ENCODE measurements at places on chromosomes 16 and 17. TPM values are rescaled to one million over a fixed set of nuclear protein-coding genes. Genes with fewer than 3 reads are reported as not detected.

DNA sequence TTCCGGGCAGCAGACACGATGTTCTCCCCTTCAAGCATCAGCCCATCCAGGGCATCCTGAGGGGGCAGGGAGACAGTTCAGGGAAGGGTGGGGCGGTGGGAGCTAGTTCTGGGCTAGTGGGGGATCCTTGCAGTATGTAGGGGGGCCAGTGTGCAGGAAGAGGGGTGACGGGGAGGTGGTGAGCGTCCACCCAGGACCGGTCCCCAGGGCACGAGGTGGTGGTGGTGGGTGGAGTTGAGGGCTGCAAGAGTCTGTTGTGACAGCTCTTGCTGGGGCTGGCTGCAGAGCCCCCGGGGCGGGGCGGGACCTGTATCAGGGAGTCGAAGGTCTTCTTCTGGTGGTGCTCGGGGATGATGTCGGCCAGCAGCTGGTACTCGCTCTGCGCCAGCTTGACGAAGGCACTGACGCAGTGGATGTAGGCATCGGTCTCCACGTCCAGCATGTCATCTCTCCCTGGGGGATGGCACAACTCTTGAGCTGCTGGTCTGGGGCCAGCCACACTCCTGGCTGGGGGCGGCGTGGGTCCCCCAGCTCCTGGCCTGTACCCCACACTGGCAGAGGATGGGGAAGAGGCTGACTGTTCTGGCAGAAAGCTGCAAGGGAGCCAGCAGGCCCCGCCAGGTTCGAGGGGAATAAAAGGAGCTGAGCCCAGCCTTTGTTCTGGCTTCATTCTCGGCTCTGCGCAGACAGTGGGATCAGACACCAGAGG lies 10.0 kb downstream of the ZACN start:
- no peak overlapping the region for H3K4me3 ChIP-seq
- H3K4me1 ChIP-seq, result no peaks in the 10 kb centered on the region
- no peak for DNase-seq
- H3K27ac ChIP-seq, result no peak overlapping the region
- peaks cover 5% of the 10 kb centered on the region for H3K36me3 ChIP-seq

DNA sequence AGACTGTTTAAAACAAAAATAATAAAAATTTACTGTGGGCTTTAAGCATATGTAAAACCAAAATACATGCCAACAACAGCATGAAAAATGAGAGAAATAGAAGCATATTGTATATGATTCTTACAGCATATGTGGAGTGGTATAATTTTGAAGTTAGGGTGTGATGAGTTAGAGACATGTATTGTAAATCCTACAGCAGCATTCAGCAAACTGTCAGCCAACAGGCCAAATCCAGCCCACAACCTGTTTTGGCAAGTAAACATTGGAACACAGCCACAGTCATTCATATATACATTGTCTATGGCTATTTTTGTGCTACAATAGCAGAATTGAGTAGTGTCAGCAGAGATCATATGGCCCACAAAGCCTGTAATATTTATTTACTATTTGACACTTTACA lies 42.3 kb downstream of the ZNF18 start:
- H3K27me3 ChIP-seq, result no peaks in the 10 kb centered on the region
- no peak overlapping the region for H3K4me3 ChIP-seq
- H3K4me1 ChIP-seq, result no peaks in the 10 kb centered on the region
- DNase-seq, result no peak
- no peak overlapping the region for H3K27ac ChIP-seq
- no peaks in the 10 kb centered on the region for H3K36me3 ChIP-seq

DNA sequence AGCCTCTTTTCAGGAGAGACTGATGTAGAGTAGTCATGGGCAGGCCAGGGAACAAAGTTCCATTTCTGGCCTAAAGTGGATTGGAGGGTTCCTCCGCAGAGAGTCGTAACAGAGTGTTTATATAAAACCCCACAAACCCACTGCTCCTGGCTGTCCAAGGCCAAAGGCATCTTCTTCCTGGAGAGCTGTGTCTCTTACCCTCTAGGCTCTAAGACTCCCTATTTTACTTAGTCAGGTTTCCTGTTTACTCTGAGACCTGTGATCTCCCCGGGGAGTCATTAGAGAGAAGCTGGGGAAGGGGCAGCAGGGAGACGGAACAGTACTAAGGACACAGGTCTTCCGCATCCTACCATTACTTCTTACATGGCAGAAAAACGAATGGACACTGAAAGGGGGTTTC lies 69.5 kb downstream of the HIC1 start:
- H3K27ac ChIP-seq, result no peak overlapping the region
- no peaks in the 10 kb centered on the region for H3K27me3 ChIP-seq
- peak; percentile 39 for DNase-seq
- peaks cover 20% of the 10 kb centered on the region for H3K4me1 ChIP-seq

- no peak overlapping the region for H3K27ac ChIP-seq
- no peaks in the 10 kb centered on the region for H3K36me3 ChIP-seq
- no peaks in the 10 kb centered on the region for H3K4me1 ChIP-seq
- no peaks in the 10 kb centered on the region for H3K27me3 ChIP-seq
- no peak for DNase-seq
- H3K4me3 ChIP-seq, result no peak overlapping the region
These were observed 3.4 kb downstream of the CASKIN2 start for GRCh38 chr17:75511610-75512575.

- peaks cover 7% of the 10 kb centered on the region for H3K4me1 ChIP-seq
- DNase-seq, result no peak
- no peaks in the 10 kb centered on the region for H3K27me3 ChIP-seq
- H3K27ac ChIP-seq, result peak overlapping the region; percentile 94
- H3K36me3 ChIP-seq, result no peaks in the 10 kb centered on the region
- peak overlapping the region; percentile 88 for H3K4me3 ChIP-seq
These were observed 607 bp upstream of the PRPSAP1 start for GRCh38 chr17:76354317-76354729.

DNA sequence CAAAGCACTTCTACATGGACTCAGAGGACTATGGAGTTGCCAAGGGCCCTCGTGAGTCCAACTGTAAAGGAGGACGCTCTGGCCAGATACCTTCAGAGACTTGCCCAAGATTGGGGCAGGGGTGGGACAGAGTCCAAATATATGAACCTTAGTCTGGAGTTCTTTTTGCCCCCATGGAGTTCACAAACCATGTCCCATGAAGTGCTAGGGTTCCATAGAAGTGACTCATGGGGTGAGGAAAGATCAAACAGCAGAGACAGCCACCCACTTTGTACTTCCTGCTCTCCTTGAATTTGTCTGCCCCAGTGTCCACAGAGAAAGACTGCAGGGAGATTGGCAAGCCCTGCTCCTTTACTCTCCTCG lies 29.0 kb downstream of the SRL start:
- H3K27me3 ChIP-seq, result no peaks in the 10 kb centered on the region
- H3K4me1 ChIP-seq, result peaks cover 10% of the 10 kb centered on the region
- H3K36me3 ChIP-seq, result no peaks in the 10 kb centered on the region
- no peak for DNase-seq

GRCh38 chr17:8709006-8709405 lies 35.6 kb downstream of the CCDC42 start:
- H3K4me3 ChIP-seq, result no peak overlapping the region
- no peaks in the 10 kb centered on the region for H3K27me3 ChIP-seq
- no peak overlapping the region for H3K27ac ChIP-seq
- H3K4me1 ChIP-seq, result no peaks in the 10 kb centered on the region
- no peak for DNase-seq
- no peaks in the 10 kb centered on the region for H3K36me3 ChIP-seq

GRCh38 chr17:12627781-12628451 lies 37.8 kb upstream of the MYOCD start:
- peaks cover 22% of the 10 kb centered on the region for H3K4me1 ChIP-seq
- H3K27ac ChIP-seq, result 0 out of 2 replicates have a peak overlapping the region, but pooled peaks have one; percentile 16
- H3K4me3 ChIP-seq, result no peak overlapping the region
- DNase-seq, result no peak

DNA sequence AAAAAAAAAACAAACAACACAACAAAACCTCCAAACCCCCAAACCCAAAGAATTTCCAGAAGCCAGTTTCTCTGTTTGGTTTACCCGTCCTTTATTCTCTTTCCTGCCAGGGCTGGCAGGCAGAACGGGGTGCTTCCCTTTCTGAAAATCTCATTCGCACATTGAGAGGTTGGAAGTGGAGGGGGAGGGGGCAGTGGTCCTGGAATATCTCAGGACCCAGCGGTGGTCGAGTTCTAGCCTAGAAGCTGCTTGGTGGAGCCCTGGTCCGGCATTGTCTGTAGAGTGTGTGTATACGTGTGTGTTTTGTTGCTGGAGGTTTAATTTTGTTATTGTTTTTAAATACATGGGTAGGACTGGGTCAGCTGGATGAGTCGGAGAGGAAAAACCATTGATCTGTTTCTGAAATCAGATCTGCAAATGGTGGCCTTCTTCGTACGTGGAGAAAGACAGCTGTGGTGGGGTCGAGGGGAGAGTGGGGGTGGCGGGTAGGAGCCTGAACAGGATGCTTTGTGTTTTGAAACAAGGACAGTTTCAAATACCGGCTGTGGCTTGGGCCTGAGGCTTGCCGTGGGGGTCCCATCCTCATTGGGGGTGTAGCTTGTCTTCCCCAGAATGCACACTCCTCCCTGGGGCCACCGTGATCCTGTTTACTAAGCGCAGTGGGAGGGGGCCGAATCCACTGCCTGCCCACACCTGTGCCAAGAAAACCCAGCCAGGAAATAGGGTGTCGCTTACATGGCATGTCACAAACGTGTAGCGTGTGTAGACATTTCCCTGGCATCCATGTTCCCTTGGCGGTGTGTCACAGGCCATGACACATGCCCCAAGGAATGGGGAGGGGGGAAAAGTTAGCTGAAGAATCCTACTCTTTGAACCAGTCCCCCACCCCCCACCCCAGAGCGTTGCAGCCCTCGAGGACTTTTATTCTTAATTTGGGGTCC lies 1.6 kb downstream of the CMIP start:
- H3K27ac ChIP-seq, result peak overlapping the region; percentile 88
- peak overlapping the region; percentile 93 for H3K4me3 ChIP-seq
- peak; percentile 68 for DNase-seq
- H3K4me1 ChIP-seq, result peaks cover 44% of the 10 kb centered on the region
- H3K27me3 ChIP-seq, result 0 out of 2 replicates have a peak, but pooled peaks cover 5% of the 10 kb centered on the region

GRCh38 chr17:63552211-63552610 lies 1.9 kb downstream of the DCAF7 start:
- no peaks in the 10 kb centered on the region for H3K27me3 ChIP-seq
- H3K36me3 ChIP-seq, result peaks cover 4% of the 10 kb centered on the region
- peak overlapping the region; percentile 84 for H3K4me3 ChIP-seq
- no peak for DNase-seq
- peaks cover 21% of the 10 kb centered on the region for H3K4me1 ChIP-seq

GRCh38 chr17:80616705-80617104 lies 72.1 kb downstream of the RPTOR start:
- H3K4me1 ChIP-seq, result no peaks in the 10 kb centered on the region
- H3K27ac ChIP-seq, result no peak overlapping the region
- H3K4me3 ChIP-seq, result no peak overlapping the region
- no peak for DNase-seq
- no peaks in the 10 kb centered on the region for H3K36me3 ChIP-seq
- no peaks in the 10 kb centered on the region for H3K27me3 ChIP-seq

GRCh38 chr16:3431779-3432219 lies 11.5 kb downstream of the ZNF597 start:
- H3K27ac ChIP-seq, result no peak overlapping the region
- no peak for DNase-seq
- H3K27me3 ChIP-seq, result no peaks in the 10 kb centered on the region

GRCh38 chr17:39600288-39600996 lies 7.3 kb downstream of the NEUROD2 start:
- H3K27ac ChIP-seq, result no peak overlapping the region
- peak overlapping the region; percentile 42 for H3K4me3 ChIP-seq
- peaks cover 100% of the 10 kb centered on the region for H3K27me3 ChIP-seq
- no peaks in the 10 kb centered on the region for H3K36me3 ChIP-seq

DNA sequence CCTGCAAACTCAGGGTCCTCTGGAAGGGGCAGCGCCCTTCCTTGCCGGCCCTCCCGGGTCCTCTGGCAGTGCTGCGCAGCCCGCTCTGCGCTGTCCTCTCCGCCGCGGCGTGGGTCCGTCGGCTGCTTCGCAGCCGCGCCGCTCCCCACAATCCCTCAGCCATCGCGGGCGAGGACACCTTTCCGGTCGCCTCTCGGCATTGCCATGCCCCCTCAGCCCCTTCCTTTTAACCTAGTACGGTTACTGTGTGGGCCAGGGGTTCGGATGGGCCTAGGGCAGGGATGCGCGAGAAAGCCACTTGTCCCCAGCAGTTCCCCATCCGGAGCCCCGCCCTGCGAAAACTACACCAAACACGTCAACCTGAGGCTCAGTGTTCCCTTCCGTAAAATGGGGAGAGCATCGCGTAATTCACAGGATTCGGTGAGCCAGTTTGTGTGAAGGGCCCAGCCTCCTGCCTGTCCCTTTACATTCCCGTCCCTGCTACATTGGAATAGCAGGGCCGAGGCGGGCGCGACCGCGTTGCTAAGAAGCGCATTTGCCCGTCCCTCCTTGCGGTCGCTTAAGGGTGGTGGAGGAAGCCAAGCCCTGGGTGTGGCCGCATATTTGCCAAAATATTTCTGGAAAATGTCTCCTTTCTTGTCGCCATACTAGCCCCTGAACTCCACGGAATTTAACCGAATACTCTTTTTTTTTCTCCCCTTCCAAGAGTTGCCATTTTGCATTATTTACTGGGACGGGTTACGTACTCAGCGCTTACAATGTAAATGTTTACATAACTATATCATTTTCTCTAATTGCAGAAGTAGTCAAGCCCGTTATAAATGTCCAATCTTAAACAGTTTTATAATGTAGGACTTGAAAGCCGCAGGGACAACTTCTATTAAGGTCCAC lies 13.2 kb downstream of the COPZ2 start:
- no peak overlapping the region for H3K27ac ChIP-seq
- peaks cover 21% of the 10 kb centered on the region for H3K4me1 ChIP-seq
- DNase-seq, result peak; percentile 68
- peak overlapping the region; percentile 83 for H3K4me3 ChIP-seq
- H3K36me3 ChIP-seq, result no peaks in the 10 kb centered on the region
- H3K27me3 ChIP-seq, result peaks cover 22% of the 10 kb centered on the region

DNA sequence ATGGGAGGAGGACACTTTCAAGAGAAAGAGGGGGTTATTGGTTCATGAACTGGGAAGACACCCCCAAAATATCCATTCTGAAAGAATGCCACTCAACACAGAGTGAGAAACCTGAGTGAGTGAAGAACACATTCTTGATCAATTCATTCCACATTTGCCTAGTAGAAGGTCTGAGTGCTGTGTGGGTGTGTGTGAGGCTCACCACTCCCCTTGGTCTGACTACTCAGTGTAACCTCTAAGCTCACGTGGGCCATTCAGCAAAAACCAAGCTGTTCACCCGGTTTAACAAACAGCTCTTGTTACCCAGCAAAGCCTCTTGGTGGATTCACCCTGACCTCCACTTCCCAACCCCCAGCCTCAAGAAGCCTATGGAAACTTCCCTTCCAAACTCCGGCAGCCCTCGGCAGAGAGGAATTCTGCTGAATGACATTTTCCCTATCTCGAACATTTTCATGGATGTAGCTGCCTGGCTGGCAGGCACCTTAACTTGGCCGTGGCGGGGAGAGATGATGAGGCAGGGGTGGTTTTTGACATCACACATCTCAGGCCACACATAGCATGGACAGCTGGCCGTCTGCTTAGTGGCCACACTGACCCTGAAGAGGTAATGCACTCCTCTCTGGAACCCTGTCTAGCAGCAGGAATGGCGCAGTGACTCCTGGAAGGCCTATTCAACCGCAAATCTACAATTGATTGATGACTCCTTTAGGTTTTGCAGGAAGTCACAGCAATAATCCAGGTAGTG lies 11.6 kb downstream of the ST6GALNAC1 start:
- H3K27ac ChIP-seq, result no peak overlapping the region
- H3K4me1 ChIP-seq, result peaks cover 5% of the 10 kb centered on the region
- DNase-seq, result no peak
- H3K27me3 ChIP-seq, result no peaks in the 10 kb centered on the region

Gene ELOB
- polyA plus RNA-seq, result 851 TPM

Gene NPIPB8
- not detected for polyA plus RNA-seq

Gene TBX21
- polyA plus RNA-seq, result not detected

Gene ACE
- 0.82 TPM for polyA plus RNA-seq

Gene MLKL
- 5.1 TPM for polyA plus RNA-seq

Gene DHRS7C
- not detected for polyA plus RNA-seq

Gene HS3ST6
- 0.21 TPM for polyA plus RNA-seq

Gene UNC13D
- polyA plus RNA-seq, result 10.8 TPM

Gene EFTUD2
- polyA plus RNA-seq, result 52.5 TPM

Gene ODAD4
- 0.54 TPM for polyA plus RNA-seq

All from GM23338 (cell line).